MV-4-11 (cell line): ENCODE measurements at places on chromosomes 6 and 20.

DNA sequence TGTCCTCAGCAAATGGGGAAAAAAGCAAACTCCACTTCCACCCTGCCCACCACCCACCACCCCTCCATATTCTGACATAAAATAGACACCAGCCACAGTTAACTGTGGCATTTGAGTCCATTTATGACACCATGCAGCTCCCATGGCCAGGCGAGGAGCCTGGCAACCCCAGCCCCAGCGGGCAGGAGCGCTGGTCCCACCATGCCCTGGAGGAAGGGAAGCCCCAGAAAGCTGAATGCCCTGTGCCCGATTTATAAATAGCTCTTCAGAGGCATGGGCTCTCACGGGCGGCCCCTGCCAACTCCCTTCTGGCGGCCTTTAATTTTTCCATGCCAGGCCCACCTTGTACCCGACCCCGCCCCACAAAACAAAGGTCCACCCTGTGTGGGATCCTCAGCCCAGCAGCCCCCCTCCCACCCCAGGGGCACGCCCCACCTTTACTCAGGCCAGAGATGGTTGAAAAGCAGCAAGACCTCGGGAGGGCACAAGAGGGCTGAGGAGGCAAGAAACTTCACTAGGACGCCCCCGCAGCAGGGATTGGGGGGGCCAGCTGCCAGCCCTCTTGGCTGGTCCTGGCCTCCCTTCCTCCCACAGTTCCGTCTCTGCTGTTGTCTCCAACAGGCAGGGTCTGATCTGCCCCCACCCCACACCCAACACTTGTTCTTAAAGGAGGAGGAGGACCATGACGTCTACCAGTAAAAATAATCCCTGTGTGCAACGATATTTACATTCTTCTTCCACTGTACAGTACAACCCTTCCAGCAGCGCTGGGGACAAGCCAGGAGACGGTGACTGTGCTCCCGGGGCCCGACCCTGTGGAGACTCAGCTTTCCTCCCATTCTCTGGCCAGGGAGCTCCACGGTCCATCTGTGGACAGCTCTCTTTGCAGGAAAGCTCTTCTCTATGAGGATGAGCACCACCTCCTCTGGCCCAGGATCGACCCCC is 115.6 kb upstream of the CDYL start:
- no peak for DNase-seq

GRCh38 chr6:36387440-36388303 is at the start of gene ETV7:
Gene ETV7, minus strand, starts transcription at chr6:36387669. Its CDS starts 128 bp downstream, at chr6:36387541.
- no peak for DNase-seq

DNA sequence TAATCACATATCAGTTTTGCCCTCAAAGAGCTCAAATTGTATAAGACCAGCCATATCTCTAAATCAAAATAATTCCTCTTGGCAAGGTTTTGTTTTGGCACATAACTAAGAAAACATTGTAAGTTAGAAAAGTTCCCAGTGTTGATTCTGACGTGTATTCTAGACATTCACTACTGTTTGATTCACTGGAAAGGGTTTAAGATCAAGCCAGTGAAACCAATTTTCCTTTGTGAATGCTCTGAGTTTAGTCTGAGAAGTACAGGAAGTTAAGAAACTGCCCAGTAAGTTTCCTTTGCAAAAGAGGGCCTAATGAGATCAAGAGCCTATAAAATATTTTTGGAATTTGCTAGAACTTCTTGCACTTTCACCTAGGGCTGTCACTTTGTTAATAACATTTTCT is 143.0 kb downstream of the FNDC1 start:
- no peak for DNase-seq

DNA sequence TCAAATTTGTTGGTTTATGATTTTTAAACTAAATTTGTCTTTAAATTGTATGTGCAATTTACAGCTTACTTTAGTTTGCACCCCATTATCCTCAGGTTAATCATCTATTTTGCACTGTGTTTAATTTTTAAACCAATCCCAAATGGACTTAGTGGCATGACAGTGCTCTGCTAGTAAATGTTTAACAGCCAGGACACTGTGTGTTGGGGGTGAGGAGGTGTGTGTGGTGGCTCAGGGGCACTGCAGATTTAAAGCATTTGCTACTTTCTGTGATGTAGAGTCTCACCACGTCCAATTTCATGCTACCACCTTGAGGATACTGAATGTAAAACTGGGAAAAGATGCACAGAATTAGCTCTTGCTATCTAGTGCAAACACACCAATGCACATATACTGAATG is 225.7 kb downstream of the HAO1 start:
- no peak for DNase-seq

GRCh38 chr6:5946181-5946580 is 60.5 kb downstream of the NRN1 start:
- DNase-seq, result no peak

- DNase-seq, result no peak
Observed at GRCh38 chr6:100899202-100899601, 18.1 kb upstream of the ASCC3 start.

- DNase-seq, result no peak
Observed at GRCh38 chr6:111523484-111524167, 40.6 kb upstream of the REV3L start.

DNA sequence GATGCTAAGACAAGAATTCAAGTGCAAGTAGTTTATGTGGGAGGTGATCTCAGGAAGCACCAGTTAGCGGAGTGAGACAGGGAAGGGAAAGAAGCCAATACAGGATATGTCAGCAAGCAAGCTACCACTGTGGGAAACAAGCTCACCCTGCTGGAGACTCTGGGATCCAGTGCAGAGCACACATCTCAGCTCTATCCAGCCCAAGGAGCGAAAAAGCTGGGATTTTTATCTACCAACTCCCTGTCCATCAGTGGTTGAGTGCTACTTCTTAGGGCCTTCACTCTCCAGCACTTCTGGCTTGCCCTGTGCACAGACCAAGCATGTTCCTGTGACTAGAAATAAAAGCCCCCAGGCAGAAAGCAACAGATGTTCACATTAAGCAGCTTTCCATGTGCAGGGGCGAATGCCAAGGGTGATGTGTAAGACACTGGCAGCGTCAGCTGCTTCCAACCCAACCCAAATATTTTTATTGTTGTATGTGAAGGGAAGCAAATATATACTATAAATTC is 10.8 kb upstream of the RNF24 start:
- peak; percentile 46 for DNase-seq

DNA sequence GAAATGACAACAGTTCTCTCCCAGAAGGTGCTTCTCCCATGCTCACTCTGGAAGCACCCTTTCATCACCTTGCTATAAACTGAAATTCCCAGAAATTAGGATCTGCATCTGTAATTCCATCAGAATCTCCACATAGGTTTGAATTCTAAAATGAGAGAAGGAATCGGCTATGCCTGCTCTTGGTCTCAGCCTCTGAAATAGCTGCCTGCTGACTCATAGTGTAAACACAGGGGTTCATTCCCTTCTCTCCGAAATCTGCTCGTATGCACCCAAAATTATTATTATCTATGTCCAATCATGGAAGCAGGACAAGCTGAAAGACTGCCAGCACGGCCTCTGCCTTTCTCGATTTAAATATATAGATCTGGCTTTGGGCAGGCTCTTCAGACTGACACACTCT is 74.6 kb upstream of the TAB2 start:
- DNase-seq, result no peak

DNA sequence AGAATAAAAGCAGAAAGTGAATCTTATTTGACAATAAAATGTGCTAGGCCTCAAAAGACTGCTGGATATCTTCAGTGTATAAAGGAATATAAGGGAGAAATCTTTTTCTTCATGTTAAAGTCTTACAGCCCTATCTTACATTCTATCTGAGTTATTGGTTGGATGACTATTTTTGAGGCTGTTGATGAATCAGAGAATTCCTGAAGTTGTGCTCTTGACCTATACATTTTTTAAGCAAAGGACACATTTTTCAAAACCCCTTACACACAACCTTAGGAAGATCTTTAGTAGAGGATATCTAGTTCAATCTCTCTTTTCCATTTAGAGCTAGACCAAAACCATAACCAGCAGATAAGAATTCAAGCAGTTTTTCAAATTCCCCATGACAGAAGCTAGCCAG is 10.9 kb upstream of the CGA start:
- DNase-seq, result no peak

- no peak for DNase-seq
Observed at GRCh38 chr6:122779667-122780066, at the start of gene FABP7. Gene FABP7, plus strand, starts transcription at chr6:122779716. Its CDS starts 79 bp downstream, at chr6:122779795.

DNA sequence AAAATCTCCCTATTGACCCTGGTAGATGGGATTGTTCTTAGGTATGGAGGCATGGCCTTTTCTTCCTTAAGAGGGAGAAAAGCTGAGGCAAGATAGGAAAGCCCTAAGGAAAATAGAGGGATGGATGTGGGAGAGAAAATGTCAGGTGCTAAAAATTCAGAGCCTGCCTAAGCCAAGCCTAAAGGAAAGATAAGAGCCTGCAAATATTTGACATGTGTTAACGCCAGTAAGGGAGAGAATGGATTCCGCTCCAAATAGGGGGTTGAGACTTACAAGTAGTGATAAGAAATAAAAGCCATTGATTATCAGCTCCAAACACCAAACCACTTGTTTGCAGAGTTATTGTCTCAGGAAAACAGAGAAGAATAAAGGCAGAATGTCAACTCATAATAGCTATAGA is 533.6 kb downstream of the PTPRT start:
- no peak for DNase-seq

DNA sequence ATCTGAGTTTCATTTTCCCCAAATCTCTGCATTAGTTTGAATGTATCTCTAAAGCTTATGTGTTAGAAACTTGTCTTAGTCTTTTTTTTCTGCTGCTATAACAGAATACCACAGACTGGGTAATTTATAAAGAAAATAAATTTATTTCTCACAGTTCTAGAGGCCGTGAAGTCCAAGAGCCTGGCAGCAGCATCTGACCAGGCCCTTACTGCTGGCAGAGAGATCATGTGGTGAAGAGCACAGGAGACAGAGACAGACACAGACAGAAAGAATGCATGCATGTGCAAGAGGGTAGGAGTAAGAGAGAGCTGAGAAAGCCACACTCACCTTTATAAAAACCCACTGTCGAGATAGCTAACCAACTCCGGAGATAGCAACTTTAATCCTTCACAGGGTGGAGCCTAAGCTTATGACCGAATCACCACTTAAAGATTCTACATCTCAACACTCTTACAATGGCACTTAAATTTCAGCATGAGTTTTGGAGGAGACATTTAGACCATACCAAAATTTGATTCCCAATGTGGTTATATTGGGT is 412.7 kb upstream of the SOX4 start:
- DNase-seq, result no peak

- no peak for DNase-seq
Observed at GRCh38 chr6:130996635-130997034, 66.4 kb downstream of the EPB41L2 start.

- no peak for DNase-seq
Observed at GRCh38 chr6:11795403-11795802, 16.8 kb upstream of the ADTRP start.

- DNase-seq, result no peak
Observed at GRCh38 chr20:57996465-57996864, 232.0 kb downstream of the ANKRD60 start.

- DNase-seq, result peak; percentile 60
Observed at GRCh38 chr20:51022803-51023616, at the start of gene KCNG1. Gene KCNG1, minus strand, starts transcription at chr20:51023107. Its CDS starts 12,769 bp downstream, at chr20:51010338.

DNA sequence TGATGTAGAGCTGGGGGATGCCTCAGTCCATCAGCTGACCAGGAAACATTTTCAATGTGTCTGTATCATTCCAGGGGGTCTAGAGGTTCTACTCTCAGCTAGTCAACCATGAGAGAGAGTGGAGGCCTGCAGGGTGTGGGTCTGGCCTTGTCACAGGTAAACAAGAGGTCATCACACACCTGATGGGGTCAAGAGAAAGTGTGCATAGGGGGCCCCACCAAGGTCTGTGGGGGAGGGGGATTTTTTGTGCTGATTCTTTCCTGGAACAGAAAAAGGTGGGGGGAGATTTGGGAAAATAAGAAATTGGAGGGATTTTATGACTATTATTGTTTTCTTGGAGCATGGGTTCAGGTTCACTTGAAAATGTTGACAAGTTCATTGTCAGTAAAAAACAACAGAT is 8.9 kb upstream of the UNC93A start:
- DNase-seq, result no peak

GRCh38 chr6:131368198-131368911 is 204.7 kb upstream of the ARG1 start:
- DNase-seq, result peak; percentile 99

DNA sequence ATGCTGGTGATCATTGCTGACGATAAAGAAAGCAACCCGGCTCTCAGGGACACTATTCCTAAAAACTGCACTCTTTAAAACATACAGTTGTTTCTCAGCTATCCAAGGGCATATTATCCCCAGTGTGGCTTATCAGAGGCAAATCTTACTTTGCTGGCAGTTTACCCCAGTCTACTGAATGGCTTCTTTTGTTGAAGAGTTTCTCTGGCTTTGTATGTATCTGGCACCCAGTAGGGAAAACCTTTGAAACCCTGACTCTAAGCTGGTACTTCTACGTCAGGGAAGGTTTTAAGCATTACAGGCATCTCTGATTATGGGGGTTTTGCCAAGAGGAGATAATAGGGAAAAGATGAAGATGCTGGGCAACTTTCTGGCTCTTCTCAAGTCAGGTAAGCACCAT is 637.6 kb upstream of the CHD6 start:
- DNase-seq, result no peak

DNA sequence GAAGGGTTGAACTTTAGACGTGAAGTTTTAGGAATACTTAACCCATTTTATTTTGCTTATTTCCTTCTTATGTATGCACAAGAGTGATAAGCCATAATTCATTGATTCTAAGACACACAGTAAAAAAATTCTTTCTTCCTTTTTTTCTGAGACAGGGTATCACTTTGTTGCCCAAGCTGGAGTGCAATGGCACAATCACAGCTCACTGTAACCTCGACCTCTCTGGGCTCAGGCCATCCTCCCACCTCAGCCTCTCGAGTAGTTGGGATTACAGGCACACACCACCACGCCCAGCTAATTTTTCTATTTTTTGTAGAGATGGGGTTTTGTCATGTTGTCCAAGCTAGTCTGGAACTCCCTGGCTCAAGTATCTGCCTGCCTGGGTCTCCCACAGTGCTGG is 116.6 kb upstream of the RNF24 start:
- DNase-seq, result peak; percentile 55

GRCh38 chr6:70667256-70667710 is 400 bp upstream of the SMAP1 start:
- no peak for DNase-seq

GRCh38 chr6:89895276-89895874 is 1.1 kb downstream of the GJA10 start:
- DNase-seq, result peak; percentile 32

- DNase-seq, result no peak
Observed at GRCh38 chr20:32965115-32965514, 39.1 kb downstream of the SUN5 start.

- no peak for DNase-seq
Observed at GRCh38 chr6:36376183-36376582, 11.3 kb downstream of the ETV7 start.

DNA sequence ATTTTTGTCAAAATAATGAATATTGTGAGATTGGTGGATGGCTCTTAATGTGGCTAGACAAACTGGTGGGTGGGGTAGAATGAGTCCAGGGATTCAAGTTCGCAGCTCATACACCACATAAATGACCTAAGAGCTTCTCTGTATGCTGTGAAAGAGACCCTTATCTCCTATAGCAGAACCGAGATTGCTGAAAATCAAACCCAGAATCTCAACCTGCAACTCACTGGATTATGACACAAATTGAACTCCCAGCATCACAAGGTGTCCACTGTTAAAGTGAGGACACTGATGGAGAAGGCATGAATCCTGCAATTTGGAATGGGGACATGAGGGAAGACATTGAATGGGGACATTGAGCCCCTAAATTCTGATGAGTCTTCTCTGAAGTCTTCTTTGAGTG is 51.3 kb upstream of the CNKSR3 start:
- no peak for DNase-seq
